ENCODE measurements at places on chromosomes 12 and 14.

- no peak for DNase-seq
Observed at GRCh38 chr14:100155049-100155621, 4.3 kb downstream of the DEGS2 start.

DNA sequence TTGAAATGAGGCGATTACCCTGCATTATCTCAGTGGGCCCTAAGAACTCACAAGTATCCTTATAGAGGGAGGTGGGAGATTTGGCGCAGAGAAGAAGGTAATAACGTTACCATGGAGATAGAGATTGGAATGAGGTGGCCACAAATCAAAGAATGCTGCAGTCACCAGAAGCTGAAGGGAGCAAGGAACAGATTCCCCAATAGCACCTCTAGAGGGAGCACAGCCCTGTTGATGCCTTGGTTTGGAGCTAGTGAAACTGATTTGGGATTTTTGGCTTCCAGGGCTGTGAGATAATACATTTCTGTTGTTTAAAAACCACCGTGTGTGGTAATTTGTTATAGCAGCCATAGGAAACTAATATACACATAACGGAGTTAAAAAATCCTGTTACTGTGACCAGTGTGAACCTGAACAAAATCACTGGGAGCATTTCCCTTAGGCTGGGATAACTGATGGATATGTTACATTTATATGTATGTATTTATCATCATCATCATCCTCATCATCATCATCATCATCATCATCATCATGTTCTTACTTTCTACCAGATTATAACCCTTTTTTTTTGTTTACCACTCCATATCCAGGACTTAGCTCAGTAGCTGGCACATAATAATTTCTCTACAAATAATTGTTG, 100.3 kb downstream of the LIN7A start:
- no peak for DNase-seq

GRCh38 chr12:46916796-46917419, 91.1 kb upstream of the SLC38A4 start:
- no peak for DNase-seq

- no peak for DNase-seq
Observed at GRCh38 chr14:51333901-51334521, 94.0 kb downstream of the TMX1 start.

- no peak for DNase-seq
Observed at GRCh38 chr12:88633312-88633711, 53.0 kb upstream of the KITLG start.

DNA sequence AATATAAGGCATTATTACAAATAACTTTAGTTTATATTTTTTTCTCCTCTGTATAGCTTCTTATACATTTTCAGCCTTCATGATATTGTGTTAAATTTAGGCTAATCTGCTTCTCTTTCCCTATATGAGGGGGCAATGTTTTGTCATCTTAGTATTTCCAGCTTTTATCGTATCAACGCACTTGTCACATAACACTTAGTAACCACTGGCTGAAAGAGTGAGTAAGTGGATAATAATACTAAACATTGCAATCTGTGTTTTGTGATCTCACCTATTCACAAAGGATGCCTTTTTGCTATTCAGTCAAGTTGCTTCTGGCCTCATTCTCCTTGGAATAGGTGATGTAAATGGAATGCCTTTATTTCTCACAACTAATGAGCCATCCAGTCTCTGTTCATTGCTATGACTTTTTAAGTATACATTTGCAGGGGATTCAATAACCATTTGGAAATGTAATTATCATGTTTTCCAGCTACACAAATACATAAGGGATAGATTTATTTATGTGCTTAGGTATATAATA, 260.9 kb downstream of the BMP4 start:
- no peak for DNase-seq

GRCh38 chr12:22609501-22609900, 15.5 kb upstream of the ETNK1 start:
- DNase-seq, result no peak

GRCh38 chr12:62763312-62763711, 171.6 kb downstream of the PPM1H start:
- no peak for DNase-seq

- DNase-seq, result no peak
Observed at GRCh38 chr12:85190728-85191127, 89.3 kb upstream of the ALX1 start.

DNA sequence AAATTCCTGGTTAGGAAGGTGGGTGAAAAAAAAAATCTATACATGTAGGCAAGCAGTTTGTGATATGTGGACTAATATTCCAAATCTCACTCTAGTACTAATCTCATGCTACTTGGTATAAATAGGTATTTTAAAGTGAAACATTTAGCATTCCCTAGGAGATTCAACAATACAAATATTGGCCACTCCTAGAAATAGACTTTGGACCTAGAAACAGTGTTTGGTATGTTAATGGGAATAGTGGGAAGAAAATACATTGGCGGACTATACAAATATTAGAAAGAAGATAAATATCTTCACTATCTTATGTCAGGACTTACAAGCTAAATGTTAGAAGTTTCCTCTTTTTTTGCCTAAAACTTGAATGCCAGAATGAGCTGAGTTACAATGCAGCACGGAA, 28.2 kb downstream of the HIGD1C start:
- no peak for DNase-seq

DNA sequence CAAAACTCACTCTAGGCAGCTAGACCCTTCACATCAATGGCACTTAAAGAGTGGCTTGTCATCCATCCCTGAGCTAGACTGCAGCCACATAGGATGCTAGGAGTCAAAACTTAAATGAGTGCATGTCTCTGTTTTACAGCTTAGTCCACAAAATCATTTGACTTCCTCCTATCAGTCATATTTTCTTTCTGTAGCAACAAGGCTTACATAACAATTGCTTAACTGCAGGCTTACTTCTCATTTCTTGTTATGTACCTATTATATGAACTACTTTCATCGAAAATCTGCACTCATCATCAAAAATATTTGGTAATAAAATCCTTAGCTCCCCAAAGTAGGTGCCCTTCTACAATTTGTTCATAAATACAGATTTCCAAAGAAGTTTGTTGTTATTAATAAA, 30.1 kb downstream of the CLEC1A start:
- peak; percentile 21 for DNase-seq

- DNase-seq, result no peak
Observed at GRCh38 chr14:79597566-79597965, 613.7 kb downstream of the DIO2 start.

DNA sequence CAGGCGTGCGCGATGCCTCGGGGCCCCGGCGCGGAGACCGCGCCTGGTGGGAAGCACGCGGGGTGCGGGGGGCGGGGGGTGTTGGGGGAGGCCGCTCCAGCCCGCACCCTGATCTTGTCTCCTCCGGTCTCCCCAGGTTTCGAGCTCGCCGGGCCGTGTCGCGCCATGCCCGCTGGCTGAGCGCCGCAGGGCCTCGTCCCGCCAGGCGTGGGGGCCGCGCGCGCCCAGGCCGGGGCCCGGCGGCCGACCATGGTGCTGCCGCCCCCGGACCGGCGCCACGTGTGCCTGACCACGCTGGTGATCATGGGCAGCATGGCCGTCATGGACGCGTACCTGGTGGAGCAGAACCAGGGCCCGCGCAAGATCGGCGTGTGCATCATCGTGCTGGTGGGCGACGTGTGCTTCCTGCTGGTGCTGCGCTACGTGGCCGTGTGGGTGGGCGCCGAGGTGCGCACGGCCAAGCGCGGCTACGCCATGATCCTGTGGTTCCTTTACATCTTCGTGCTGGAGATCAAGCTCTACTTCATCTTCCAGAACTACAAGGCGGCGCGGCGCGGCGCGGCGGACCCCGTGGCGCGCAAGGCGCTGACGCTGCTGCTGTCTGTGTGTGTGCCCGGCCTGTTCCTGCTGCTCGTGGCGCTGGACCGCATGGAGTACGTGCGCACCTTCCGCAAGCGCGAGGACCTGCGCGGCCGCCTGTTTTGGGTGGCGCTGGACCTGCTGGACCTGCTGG, 2.4 kb downstream of the TMEM121 start:
- DNase-seq, result no peak

DNA sequence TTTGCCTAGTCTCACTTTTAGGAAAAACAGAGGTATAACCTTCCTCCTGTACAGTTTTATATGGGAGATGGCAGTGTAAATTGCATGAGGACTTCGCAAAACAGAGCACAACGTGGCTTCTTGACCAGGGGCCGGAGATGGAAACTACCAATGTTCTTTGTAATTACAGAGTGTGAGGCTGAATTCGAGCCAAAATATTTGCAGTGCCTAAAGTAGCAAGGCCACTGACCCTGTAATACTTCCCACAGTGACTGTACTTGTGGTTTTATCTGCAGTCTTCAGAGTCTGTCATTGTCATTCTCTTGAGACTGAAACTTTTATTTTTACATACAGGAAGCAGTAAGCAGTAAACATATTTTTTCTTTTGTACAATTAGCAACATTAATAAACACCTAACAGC, 98.9 kb downstream of the RERG start:
- no peak for DNase-seq

DNA sequence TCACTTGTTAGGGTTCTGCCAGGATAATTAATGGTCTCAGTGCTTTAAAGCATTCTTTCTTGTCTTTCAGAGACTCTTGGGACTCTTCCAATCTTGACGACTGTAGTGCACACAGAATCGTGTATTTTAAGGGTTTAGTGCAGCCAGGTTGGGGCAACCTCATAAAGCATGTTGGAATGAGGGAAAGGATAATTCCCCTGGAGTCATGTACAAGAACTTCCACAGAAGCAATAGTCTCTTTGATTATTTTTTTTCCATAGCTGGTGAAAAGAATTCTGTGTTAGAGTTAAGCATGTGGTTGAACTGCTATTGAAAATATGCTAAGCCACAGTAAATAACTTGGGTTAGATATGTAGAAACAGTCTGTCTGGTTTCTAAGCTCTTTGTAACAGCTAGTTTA, 246.8 kb upstream of the DAAM1 start:
- no peak for DNase-seq

- DNase-seq, result no peak
Observed at GRCh38 chr14:73764406-73765280, 50.5 kb upstream of the PNMA1 start.

DNA sequence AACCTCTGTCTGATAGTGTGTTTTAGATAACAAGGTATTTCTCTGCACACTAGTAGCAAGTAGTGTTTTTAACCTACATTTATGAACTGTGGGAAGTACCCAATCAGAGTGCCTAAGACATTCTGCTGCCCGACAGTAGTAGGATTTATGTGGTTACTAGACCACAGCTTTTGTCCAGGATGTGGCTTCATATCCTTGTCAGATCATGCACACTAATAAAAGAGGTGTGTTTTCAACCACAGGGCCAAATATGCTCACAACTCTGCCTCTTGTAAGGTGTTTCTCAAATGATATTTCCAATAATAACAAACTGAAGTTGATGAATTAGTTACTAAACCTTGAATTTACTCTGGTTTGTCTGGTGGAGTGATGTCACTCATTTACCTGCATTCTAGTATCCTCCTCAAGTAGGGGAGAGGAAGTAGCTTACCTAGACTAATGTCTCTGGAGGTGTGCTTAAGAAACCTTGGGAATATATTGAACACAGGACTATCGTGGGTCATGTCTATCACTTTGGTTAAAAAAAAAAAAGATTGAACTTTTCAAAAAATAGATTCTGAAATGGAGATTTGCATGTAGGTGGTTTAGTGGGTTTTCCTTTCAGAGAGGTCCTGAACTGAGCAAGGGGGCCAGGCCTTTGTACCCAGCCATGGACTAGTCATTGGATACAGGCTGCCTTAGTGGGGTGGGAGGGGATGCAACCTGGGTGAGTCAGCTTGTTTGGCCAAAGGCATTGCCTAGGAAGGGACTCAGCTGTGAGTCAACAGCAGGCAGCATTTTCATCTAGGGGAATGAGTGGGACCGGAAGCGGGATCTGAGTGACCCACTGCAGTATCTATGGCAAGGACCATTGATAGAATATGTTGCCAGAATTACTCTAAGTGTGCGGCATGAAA, 14.1 kb downstream of the FBXW8 start:
- peak; percentile 85 for DNase-seq

GRCh38 chr12:91073426-91073825, 15.6 kb upstream of the KERA start:
- no peak for DNase-seq

DNA sequence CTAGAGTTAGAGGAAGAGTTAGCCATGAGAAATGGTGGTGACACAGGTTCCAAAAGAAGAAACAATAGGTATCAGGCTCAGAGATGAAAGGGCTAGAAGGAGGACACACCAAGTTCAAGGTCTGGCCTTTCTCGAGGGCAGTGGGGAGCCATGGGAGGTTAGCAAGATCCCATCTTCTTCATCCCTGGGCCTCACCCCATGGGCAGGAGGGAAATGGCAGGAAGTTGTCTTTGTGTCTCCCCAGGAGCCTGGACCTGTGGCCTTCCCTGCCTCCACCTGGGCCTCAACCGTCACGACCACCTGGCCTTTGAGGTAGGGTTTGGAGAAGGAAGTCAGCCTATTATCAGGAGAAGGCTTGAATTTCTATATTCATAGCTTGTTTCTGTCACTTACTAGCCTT, 5.8 kb upstream of the AQP2 start:
- DNase-seq, result no peak

GRCh38 chr12:24483732-24484131, 465.2 kb downstream of the BCAT1 start:
- no peak for DNase-seq

DNA sequence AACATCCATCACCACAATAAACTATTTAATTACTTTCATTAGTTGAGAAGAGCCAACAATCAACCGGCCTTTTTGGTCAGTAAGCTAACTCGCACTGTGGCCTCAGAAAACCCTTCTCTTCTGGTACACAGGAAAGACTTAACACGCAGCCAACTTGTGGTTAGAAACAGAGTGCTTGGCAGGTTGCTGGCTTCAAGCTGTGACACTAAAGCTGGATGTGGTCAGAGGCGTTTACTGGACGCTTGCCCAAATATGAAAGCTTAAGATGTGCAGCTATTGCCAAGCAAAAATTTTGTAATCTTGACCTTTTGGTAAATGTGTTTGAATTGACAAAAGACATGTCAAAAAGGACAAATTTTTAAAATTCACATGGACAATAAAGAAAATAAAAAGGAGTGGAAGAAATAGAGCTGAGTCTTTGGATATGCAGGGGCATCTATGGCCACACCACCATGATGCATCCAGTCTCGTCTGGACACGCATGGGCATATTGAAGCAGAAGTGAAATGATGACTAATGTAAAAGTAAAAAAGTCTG, 2.6 kb upstream of the KLRK1 start:
- peak; percentile 67 for DNase-seq

DNA sequence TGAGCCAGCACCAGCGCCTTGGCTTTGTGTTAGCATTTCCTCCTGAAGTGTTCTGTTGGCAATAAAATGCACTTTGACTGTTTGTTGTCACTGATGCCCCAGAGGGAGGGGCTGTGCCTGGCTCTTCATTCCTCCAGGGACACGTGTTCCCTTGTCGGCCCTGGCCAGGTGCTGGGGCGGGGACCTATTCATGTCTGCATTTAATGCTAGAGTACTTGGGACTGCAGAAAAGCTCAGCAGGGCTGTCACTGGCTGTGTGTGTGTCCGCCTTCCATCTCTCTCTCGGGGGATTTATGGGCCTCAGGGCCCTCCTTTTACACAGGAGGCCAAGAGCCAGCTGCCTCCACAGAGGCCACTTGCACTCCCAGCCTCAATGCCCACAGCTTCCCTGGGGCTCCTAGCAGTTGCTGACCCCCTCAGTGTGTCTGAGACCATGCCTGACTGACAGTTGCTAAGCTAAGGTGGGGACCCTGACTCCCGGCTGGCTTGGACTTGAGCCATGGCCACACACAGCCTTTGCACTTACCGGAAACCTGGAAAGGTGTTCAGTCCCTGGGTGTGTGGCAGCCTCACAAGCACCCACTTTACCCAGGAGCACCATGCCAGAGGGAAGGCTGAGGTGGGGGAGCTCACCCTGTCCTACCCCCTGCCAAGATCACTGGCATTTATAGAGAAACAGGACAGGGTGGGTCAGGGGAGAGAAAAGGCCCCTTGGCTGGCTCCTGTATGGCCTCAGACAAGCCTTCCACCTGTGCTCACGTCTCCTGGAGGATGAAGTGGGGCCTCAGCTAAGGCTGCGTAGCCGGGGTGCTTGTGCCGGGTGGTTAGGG, 27.8 kb downstream of the HIP1R start:
- no peak for DNase-seq
